ENCODE measurements at places on chromosomes 16 and 17.

DNA sequence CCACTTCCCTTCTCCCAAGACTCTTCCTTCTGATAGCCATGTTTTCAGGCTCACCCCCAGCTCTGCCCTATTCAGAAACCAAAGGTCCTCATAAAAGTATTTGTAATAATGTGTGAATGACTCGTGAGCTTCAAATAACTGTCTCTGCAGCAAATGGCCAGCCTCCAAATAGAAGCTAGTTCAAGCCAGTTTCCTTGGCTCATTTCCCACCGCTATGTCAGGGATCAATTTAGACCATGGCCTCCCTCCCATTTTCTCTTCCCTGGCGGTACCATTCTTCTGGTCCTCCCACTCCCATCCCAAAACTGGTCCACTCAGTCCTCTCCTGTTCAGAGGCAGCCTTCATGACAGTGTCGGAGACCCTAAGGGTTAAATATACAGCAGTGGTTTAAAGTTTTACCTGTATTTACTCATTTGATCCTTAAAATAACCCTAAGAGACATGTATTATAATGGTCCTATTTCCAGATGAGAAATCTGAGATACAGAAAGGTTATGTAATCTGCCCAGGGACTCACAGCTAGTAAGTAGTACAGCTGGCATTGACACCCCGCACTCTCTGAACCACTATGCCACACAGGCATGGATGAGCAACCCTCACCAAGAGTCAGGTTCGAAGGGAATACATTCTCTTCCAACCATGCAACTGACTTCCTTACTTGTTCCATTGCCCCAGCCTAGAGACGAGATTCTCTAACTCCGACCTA, 42.9 kb downstream of the GAS7 start:
- no peak for DNase-seq

DNA sequence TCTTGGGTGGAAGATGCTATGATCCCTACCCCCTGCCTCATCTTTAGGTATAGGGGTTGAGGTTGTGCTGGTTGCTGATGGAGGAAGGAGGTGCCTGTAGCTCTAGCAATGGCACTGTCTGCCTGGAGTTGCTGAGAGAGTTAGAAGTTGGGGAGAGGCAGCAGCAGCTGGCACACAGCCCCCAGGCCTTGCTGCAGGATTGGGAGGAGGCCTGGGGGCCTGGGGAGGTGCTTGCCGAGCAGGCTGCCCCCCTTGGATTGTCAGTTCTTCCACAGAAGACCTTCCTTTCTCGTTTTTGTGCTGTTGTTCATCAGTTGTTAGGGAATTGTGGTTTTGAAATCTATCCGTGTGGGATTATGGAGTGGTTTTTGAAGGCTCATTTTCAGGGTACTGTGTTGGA, 52.9 kb downstream of the SEC14L1 start:
- no peak for DNase-seq

- no peak for DNase-seq
Measured at GRCh38 chr17:77753246-77753645, 205.3 kb upstream of the TNRC6C start.

- DNase-seq, result no peak
Measured at GRCh38 chr17:79070266-79070880, 4.3 kb upstream of the ENGASE start.

GRCh38 chr17:34437188-34437587, 74.2 kb upstream of the CCL1 start:
- no peak for DNase-seq

- DNase-seq, result no peak
Measured at GRCh38 chr17:77373299-77374169, 232.8 kb downstream of the SEC14L1 start.

- DNase-seq, result no peak
Measured at GRCh38 chr17:29954405-29954804, 13.0 kb downstream of the EFCAB5 start.

GRCh38 chr17:61467416-61468262, 15.4 kb downstream of the TBX4 start:
- DNase-seq, result no peak

- DNase-seq, result no peak
Measured at GRCh38 chr17:10286324-10286723, 86.5 kb downstream of the MYH13 start.

DNA sequence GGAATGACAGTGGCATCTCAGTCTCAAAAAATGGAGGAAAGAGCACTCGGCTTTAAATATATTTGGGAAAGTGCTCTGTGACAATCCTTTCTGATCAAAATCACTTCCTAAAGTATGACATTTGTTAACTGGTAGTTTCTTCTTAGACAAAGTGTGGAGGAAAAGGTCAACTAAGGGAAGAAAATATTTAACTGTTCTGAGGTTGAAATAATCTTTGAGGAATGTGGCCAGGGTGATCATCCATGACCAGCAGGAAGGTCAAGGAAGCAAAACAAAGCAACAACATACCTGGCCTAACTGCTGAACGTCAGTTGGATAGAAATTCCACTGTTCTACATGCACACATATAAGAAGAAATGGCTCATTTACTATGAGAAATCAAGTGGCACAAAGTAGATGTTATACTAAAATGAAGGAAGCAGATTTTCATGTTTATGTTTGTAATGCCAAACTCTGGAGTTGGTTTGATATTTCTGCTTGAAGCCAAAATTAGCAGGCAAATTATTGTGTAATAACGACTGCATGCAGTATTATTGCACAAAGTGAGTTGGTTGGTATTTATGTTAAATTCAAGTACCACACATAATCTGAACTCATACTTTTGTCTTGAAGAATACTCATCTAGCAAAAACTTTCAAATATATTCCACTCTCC, 87.3 kb upstream of the CORO6 start:
- DNase-seq, result no peak
